ENCODE measurements at places on chromosomes 11 and 22.

GRCh38 chr22:45452565-45453379 lies 39.3 kb downstream of the RIBC2 start:
- DNase-seq, result no peak

- no peak for DNase-seq
These were observed 4.0 kb downstream of the ZDHHC24 start for GRCh38 chr11:66541892-66542291.

DNA sequence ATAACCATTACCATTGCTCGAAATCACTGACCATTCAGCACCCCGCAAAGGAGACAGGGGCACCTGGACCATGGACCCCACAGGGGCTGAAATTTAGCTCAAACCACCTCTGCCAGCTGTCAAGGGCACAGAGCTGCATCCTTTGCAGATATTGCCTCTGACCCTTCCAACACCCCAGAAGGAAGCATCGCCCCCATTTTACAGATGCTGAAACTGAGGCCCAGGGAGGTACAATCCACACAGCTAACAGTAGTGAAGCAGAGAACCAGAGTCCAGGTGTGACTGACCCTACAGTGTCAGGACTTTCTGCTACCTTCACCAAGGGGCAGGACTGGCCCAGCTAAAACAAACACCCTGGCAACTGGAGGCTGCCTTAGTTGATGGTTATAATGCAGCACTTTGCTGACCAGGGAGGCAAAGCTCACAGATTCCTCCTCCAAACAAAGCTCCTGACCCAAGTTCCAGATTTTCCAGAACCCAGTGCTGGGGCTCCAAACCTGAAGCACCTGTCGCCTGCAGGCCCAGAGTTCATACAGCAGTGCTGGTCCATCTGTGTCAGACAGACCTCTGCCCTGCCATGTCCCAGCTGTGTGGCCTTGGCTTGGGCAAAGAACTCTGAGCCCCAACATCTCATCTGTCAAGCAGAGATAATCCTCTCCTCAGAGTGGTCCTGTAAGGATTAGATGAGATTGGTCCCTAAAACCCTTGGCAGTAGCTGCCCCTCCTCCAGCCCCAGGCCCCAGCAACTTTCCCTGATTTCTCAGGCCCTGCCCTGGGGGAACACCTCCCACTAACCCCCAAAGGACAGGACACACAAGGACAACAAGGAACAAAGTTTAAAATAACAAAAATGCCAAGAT lies 15.2 kb upstream of the ARAP1 start:
- no peak for DNase-seq

GRCh38 chr11:125481531-125481930 lies 14.5 kb downstream of the FEZ1 start:
- no peak for DNase-seq

- no peak for DNase-seq
These were observed 12.6 kb downstream of the PPARA start for GRCh38 chr22:46162771-46163556.

GRCh38 chr11:68855205-68855981 lies 13.7 kb upstream of the CPT1A start:
- no peak for DNase-seq

DNA sequence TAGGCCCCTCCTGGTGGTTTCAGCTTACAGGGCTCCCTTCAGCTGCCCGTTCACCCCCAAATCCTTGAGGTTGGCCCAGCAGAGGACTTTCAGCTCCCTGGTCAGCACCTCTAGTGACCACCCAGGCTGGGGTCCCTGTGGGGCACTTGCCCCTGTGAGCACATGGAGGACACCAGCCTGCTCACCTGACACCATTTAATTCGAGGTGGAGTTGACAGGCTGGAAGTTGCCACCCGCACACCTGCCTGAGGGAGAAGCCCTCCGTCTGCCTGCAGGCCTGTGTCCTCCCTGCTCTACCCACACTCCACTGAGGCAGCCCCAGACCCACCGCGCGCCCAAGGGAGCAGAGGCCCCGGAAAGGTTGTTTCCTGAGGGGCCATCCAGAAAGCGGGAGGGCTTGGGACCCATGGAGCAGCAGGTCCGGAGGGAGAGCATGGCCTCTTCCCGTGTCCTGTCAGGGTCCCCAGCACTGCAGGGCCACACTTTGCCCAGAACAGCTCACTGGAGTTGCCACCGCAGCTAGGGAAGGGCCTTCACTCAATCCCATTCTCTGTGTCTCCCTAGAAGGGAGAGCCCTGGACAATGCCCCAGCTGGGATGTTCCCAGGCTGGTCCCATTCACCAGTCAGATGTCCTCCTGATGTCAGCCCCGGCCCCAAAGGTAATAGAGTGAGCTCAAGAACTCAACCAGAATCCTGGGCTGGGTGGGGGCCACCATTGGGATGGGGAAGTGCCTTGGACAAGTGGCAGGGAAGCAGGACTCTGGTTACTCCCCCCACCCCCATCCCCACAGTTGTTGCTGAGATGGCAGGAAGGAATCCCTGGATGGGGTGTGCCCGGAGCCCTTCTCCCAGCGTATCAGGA lies 82.4 kb downstream of the MED15 start:
- no peak for DNase-seq

- DNase-seq, result no peak
These were observed 1173.9 kb downstream of the LRRC4C start for GRCh38 chr11:40285558-40285957.

GRCh38 chr11:65867284-65868071 lies 5.1 kb downstream of the EFEMP2 start:
- DNase-seq, result no peak

GRCh38 chr11:11537871-11538270 lies 83.9 kb downstream of the GALNT18 start:
- DNase-seq, result no peak

- DNase-seq, result no peak
These were observed 181.8 kb upstream of the RAG2 start for GRCh38 chr11:36779791-36780190.

DNA sequence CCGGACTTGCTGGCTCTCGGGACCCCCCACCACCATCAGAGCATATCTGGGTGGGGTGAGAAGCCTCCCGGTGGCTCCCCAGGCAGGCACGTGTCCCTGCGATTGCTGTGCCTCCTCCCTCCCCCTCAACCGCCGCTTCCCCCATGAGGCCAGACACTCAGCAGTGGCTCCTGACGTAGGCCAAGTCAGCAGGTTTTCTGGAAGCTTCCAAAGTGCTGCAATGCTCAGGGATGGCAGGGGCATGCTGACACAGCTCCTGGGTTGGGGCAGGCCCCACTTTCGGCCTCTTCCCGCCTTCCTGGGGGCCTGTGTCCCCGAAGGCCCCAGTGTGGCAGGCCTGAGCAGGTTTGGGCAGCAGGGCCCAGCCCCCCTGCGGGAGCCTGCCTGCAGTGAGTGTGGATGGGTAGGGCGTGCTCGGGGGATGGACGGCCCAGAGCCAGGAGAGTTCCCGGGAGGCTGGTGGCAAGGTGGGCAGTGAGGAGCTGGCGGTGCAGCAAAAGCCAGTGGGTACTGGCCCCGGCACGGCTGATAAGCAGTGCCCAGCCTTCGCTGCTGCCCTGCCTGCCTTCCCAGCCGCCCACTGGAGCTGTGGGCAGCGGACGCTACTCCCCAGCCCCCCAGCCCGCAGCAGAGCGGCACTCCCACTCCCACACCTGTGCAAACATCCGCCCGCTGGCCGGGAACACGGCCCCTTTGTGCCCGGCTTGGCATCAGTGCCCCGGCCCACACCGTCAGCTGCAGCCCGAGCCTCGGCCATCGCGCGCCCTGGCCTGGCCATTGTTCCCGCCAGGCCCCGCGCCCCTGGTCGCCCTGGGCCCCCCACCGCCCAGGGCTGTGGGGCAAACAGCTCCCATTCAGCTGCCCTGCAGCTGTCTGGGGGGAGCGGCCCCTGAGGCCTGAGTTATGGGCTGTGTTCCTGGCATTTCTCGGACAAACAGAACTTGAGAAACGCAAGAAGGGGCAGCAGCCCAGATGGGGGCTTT lies 125.0 kb downstream of the KCNQ1OT1 start:
- peak; percentile 24 for DNase-seq

- DNase-seq, result peak; percentile 8
These were observed 86.4 kb upstream of the SHISAL1 start for GRCh38 chr22:44398856-44399837.

- no peak for DNase-seq
These were observed 5.1 kb downstream of the FOLR3 start for GRCh38 chr11:72140661-72141060.

- DNase-seq, result no peak
These were observed 640.0 kb upstream of the ANO5 start for GRCh38 chr11:21552911-21553310.

GRCh38 chr22:47210112-47210657 lies 447.7 kb downstream of the TBC1D22A start:
- DNase-seq, result peak; percentile 17

- no peak for DNase-seq
These were observed 44.4 kb upstream of the ANO1 start for GRCh38 chr11:70033711-70034070.

GRCh38 chr11:130478881-130479280 lies 30.4 kb downstream of the ADAMTS15 start:
- no peak for DNase-seq

- no peak for DNase-seq
These were observed 928.0 kb upstream of the FAT3 start for GRCh38 chr11:91296629-91297028.

DNA sequence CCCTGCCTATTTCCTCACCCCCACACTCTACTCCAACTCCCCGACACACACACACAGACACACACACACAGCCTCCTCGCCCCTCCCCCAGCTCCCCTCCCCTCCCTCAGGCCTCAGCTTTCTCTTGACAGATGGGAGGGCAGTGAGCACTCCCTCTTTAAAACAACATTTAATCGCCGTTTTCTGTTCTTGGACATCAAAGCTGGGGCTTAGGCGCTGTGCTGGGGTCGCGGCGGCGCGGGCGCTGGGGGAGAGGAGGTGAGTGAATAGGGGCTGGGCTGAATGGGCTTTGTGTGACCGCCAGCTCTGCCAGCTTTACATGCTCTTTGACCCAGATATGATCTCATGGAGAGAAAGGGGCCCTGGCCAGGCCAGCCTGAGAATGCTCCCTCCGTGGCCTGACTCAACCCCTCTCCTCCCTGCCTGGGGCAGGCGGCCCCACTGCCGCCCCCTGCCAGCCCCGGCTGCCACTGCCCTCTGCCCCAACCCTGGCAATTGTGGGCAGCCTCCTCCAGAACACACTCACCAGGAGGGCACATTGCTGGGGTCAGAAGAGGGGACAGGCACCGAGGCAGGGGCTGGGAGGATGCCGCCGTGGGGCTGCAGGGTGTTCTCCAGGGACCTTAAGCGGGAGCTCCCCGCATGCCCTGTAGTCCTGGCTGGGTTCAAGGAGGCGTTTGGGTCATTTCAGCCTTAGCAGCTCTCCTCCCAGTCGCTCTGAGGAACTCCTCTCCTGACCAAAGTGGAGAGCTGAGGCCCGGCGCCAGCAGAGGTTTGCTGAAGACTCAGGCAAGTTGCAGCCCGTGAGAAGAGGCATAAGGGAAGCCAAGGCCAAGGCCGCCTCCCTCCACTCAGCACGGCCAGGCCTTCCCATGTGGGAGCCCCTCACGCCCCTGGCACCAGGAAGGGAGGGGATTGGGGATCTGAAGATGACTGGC lies 38.3 kb upstream of the NNMT start:
- no peak for DNase-seq

DNA sequence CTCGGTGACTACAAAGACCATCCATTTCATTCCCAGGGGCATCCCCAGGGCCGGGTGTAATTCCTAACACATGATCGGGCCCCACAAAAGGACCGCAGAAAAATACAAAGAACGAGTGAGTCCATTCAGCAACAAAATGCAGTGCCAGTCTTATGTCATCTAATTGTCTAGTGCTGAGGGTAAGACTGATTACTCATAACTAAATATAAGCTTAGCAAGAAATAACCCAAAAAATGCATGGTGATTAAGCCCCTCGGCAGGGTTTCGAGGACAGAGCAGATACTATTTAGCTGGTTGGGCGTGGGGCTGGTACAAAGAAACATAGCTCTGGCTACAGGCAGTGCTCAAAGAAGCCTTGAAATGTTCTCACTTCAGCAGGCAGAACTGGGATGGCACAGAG lies 1078.9 kb downstream of the OPCML start:
- no peak for DNase-seq

DNA sequence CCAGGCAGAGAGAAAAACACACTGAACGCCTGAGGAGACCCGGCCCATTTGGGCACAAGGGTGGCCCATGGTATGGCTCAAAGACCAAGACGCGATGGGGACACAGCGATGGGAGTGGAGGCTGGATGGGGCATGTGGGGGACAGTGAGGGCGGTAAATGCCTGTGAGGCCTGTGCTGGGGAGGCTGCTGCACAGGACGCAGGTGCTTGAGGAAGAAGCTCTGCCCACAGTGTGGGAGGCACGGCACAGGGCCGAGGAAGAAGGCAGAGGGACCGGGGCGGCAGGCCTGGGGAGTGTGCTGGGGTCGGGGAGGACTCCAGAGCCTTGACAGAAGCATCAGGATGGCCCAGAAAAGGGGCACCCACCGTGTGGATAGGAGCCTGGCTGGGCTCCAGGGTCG lies 75.9 kb upstream of the WNT11 start:
- no peak for DNase-seq

DNA sequence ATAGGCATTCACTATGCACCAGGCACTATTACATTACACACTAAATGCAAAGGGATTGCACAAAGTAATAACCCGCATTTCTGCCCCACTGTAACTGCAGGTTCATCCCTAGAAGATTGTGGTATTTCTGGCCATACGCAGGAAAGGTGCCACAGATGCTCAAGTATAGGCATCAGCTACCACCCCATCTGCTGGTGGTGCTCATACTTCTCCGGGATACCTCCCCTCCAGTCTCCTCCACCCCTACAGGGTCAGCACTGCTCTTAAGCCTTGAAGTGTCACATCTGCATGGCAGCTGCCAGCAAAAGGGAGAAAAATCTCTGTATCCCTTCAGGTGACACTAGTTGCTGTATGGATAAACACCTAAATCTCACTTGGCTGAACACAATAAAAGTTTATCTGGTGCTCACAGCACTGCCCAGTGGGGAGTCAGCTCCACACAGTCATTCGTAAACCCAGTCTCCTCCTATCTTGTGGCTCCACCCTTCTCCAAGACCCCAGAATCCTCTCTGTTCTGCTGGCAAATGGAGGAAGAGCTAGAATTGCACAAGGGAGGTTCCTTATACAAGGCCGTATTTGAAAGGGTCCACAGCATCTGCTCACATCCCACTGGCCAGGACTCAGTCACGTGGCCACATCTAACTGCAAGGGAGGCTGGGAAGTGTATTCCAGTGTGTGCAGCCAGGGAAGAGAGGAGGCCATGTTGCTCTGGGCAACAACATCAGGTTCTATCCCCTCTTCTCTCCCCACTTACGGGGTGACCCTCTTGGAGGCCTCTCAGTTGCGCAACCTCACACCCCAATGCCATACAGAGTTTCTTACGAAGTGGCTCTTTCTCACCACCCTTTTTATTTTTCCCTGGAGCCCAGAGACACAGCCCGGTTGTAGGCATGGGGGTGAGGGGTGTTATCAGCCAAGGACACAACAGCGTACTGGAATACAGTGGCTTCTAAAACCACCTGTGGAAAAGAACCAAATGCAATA lies 114.7 kb downstream of the BUD13 start:
- DNase-seq, result no peak
